ENCODE measurements at places on chromosomes 5 and 9.

- no peak for DNase-seq
Observed at GRCh38 chr9:86452201-86452828, 98.1 kb upstream of the TUT7 start.

GRCh38 chr5:179912386-179912785, 4.7 kb upstream of the TBC1D9B start:
- DNase-seq = no peak

- no peak for DNase-seq
Observed at GRCh38 chr9:28930766-28931165, 1357.5 kb upstream of the C9orf72 start.

DNA sequence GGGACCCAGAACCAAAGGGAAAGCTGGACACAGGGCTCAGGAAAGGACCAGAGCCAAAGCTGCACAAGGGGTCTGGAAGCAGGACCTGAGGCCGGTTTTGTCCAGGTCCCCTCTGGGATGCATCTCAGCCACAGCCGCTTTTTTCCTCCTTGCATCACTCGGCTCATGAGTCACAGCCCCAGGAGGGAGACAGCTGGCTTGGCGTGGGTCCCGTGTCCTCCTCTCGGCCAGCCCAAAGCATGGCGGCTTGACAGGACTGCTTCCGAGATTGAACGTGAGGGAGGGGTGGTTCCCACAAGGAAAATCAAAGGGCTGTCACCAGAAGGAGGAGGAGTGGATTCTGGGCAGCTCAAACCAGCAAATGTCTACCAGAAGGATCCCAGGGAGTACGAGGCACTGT, 56.7 kb upstream of the CPLX2 start:
- no peak for DNase-seq

DNA sequence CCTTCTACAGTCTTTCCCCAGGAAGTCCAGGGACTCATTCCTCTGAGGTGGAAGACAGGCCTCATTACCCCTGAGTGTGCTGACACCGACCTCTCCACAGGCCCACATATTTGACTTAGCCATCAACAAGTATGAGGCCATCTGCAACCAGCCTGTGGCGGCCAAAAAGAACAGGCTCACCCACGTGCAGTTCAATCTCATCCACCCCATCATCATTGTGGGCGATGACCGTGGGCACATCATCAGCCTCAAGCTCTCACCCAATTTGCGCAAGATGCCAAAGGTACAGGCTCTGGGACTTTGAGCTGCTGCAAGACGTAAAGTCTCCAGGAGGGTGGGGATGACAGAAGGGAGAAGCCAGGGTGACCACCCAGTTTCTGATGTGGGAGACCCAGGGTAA, 5.6 kb downstream of the ENHO start:
- DNase-seq = no peak

- no peak for DNase-seq
Observed at GRCh38 chr5:132463811-132464155, 26.8 kb downstream of the IRF1 start.

DNA sequence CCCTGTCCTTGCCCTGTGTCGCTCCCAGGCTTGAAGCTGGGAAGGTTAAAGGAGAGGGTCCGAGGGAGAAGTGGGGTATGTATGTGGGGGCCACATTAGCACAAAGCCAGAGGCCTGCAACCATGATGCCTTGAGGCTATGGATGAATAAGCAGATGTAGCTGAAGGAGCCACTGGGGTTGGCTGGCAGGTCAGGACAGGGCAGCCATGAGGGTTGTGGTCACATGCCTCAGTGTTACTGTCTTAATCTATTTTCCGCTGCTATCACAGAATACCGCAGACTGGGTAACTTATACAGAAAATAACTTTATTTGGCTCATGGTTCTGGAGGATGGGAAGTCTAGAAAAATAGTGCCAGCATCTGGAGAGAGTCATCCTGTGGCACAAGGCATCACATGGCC, 9.2 kb upstream of the GRHPR start:
- no peak for DNase-seq

- no peak for DNase-seq
Observed at GRCh38 chr9:109653470-109653869, 126.5 kb upstream of the PALM2AKAP2 start.

- no peak for DNase-seq
Observed at GRCh38 chr9:33645706-33646105, 121.7 kb downstream of the ANKRD18B start.

DNA sequence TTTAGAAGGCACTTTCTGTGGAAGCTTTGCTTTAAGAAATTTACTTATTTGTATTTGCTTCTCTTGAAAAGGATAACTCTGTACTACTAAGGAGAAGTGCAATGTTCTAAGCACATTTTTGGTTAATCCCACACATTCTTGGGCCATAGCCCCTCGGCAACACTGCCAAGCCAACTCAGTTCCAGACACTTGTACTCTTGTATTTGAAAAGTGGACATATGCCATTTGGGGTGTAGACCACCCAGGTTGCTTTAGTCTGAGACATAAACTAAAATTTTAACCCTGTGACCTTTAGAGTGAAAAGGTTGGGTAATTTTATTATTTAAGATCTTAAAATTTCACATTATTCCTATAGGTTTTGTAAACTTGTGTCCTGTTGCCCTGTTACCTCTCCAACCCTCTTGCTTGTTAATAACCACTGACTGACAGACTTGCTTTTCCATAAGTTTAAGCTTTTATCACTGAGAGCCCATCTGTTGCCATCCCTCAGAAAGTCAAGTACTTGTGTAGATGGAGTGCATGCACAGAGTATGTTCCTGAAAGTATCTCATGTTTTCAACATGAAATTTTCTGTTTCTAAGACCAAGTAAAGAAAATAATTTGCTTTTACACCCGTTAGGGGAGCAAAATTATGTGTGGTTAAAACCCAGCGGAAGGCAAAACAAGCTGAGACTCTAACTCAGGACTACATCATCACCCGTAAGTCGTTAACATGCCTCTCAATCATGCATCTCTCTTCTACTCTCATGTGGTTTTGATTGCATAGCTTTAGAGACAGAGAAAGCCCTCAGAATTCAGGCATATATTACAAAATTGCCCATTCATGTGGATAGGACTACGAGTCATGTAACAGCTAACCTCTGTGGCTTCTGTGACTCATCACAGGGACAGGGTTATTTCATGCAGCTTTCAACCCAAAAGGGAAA, 117.3 kb downstream of the GDNF start:
- no peak for DNase-seq

Data from NCI-H187 (cell line).